ENCODE measurements at places on chromosomes 4 and X.

- no peak for DNase-seq
These were observed 6.0 kb downstream of the RPA4 start for GRCh38 chrX:96889726-96890125.

DNA sequence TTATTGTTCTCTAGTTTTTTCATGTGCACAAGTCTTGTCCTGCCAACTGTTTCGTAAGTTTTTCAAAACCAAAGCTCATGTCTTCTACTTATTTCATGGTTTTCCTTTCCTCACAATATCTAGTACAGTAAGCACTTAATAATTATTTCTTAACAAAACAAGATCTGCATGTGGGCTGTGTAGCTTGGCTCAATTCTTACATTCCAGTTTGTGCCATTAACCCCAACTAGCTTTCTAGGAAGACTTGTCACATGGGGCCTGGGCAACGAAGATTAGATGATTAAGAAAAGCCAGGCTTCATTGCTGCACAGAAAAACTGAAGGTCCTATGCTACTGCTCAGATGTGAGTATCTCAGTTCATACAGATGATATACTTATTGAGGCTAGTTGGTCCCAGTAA, 155.3 kb upstream of the TEX13A start:
- DNase-seq, result no peak

GRCh38 chr4:87961993-87962392, 13.5 kb upstream of the SPP1 start:
- DNase-seq, result no peak

DNA sequence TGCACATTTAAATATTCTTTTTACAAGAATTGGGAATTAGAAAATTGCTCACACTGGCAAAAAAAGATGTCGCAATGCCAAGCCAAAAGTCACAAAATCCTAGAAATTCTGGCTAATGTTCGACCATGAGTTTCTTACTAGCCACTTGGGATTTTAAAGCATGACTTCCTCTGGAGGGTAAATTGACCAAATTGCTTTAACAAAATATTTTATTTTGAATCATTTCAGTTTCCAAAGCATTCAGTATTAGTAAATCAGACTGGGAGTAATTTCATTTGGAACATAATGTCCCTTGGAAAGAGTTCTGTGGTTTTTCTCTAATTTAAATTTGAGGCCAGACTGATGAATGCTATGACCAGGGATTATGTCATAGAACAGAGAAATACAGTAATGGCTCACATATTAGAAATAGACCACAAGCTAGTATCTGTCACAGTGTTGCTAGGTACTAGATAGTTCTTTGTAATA, 7.6 kb upstream of the CXCL5 start:
- no peak for DNase-seq

DNA sequence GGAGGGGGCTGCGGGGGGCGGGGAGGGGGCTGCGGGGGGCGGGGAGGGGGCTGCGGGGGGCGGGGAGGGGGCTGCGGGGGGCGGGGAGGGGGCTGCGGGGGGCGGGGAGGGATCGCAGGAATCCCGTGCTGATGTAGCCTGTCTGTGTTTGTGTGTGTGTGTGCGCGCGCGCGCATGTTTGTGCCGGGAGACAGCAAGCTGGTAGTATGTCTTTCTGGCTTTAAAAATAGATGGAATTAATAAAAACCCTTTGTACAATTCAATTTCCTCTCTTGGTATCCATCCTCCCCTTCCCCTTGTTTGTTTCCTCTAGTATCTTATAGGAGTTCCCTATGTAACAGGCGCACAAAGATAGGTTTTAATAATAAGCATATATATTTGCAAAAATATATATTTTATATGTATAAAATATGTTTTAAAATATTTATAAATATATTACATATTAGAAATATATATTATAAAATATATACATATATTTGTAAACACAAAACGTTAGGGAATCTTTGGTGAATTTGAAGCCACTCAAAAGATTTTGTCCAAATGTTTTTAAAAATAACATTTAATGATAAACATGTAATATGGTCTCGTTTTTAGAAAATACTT, 782 bp downstream of the ARHGAP24 start:
- DNase-seq, result peak; percentile 80

DNA sequence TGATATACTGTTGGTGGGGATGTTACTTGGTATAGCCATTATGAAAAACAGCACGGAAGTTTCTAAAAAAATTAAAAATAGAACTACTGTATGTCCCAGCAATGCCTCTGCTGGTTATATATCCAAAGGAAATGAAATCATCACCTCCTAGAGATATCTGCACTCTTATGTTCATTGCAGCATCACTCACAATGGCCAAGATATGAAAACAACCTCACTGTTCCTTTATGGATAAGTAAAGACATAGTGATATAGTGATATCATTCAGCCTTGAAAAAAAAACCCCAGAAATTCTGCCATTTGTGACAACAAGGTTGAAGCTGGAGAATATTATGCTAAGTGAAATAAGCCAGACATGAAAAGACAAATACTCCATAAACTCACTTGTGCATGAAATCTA, 543.8 kb upstream of the SLIT2 start:
- no peak for DNase-seq

GRCh38 chr4:70658418-70658817, 7.9 kb downstream of the JCHAIN start:
- DNase-seq, result no peak

DNA sequence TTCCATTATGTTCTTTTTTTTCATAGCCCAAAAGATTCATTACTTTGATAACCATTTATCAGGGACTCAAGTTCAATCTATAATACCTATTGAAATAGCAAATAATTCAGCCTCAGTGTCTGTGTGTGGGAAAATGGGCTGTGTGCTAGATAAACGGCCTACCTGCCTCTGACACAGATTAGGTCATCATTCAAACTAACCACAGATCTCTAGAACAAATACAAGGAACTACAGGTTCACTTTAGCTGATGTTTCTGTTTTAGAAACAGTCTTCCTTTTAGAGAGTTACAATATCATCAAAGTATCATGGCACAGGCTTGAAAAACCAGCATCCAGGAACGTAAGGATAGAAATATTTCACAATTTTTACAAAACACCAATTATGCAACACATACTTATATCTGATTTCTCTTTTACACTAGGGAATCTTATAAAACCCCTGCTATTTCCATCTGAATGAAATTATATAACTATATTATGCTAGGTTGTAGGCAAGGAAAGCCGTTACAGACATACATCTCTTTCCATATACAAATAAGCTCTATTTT, 56.6 kb upstream of the MAB21L2 start:
- DNase-seq, result no peak

DNA sequence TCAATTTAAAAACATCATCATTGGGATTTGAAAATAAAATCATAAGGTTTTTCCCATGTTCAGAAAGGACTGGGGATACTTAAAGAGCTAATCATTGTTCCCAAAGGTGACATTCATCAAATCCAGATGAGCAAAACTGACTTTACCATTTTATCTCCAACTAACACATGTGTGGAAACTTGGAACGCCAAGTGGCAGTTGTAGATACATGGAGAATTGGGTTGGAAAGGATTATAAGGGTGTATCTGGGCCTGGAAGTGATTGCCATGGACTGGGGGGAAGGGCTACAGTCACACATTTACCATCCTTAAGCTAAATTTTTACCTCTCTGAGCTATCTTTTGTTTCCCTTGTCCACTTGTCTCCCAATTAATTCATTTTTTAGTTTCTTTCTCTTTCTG, 203.4 kb downstream of the SLC39A8 start:
- DNase-seq, result no peak

DNA sequence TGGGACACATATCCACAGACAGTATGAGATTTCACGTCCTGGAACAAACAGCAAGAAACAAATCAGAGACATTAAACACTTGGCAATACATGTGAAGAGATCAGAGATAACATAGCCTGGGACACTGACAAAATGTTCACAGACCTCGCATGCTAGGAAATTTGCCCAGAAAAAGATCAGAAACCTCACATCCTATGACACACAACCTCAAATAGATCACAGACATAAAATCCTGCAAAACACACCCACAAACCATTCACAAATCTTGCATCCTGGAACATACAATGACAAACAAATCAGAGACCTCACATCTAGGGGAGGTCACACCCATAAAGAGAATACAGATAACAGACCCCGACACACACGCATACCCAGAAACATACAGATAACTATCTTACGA, 18.0 kb downstream of the SUV39H1 start:
- DNase-seq, result peak; percentile 23

DNA sequence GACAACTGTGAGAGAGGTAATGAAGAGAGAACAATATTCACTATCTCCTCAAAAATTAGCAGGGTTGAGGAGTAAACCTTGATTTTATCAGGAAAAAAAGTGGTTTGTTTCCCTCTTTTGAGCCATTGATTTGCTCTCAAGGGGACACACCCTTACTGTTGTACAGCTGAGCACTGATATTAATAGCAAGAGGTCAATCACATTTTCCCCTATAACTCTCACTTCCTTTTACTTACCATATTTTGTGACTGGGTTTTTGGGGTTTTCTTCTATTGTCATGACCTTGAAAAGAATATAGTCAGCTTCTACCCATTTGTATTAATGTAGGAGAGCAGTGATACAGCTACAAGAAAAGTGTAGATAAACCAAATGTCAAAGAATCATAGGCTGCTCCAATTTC, 70.2 kb upstream of the LONRF3 start:
- DNase-seq, result no peak

DNA sequence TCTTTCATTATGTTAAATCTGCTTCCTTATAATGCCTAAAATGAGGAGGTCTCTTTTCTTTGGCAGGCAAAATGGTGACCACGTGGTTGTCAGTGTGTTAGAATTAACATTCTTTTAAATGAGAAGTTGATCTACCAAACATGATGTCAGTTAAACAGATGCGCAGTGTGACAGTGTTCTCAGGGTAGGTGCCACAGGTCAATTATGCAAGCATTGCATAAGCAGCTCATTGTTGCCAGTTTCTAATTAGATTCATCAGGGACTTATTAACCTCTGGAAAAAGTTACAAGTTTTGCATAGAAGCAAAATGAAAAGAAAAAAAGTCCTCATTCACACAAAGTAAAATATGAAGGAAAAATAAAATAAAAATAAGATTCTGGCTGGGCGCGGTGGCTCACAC, 324.1 kb upstream of the GALNT7 start:
- peak; percentile 14 for DNase-seq

- no peak for DNase-seq
These were observed 1.4 kb downstream of the POU4F2 start for GRCh38 chr4:146640021-146640464.

DNA sequence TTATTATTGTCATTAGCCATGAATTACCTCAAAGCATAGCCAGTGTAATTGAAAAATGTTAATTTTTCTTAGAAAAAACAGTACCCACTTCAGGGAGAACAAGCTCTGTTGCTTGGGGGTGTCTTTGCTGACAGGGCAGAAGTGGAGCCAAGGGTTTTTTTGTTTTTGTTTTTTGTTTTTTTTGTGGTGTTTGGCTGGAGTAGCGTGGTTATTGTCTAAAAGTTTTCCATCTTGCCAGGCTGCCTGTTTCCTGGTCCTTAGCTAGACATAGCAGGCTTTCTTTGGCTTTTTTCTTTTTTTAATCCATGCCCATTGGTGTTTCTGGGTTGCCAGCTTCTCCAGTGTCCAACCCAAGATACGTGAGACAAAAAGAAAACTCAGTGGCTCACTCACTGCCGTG, 61.5 kb downstream of the CASP3 start:
- no peak for DNase-seq

- DNase-seq, result no peak
These were observed 218.7 kb downstream of the BMPR1B start for GRCh38 chr4:94976371-94977011.

- DNase-seq, result peak; percentile 83
These were observed 39.5 kb downstream of the USP46 start for GRCh38 chr4:52619591-52619931.

DNA sequence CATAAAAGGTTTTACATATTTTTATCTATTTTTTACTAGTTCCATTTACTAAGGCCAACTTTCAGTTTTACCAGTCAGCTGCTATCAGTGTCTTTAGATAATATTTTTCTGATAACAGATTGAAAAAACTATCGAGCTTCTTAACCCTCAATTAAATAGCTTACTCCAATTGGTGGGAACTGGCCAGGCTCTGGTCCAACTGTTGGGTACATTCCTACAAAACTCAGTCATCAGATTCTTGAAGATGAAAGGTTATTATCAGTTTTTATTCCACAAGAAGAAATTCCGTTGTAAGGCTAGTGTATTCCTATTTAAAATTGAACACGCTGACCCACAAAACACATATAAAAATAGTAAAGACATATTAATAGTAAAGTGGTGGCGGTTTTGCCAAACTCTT, 346.2 kb downstream of the MAPK10 start:
- no peak for DNase-seq

DNA sequence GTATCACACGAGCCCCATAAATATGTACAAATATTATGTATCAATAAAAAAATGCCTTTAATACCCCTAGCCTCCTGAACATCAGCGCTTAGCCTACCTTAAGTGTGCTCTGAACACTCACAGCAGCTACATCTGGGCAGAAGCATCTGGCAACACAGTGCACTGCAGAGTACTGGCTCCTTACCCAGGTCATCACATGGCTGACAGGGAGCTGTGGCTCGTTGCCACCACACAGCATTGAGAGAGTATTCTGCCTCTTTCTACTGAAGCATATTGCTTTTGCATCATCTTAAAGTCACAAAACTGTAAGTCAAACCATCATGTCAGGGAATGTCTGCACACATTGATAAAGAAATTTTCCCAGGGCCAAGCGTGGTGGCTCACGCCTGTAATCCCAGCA, 55.2 kb downstream of the TRIML1 start:
- no peak for DNase-seq

- no peak for DNase-seq
These were observed 112.1 kb upstream of the NWD2 start for GRCh38 chr4:37132351-37132974.

DNA sequence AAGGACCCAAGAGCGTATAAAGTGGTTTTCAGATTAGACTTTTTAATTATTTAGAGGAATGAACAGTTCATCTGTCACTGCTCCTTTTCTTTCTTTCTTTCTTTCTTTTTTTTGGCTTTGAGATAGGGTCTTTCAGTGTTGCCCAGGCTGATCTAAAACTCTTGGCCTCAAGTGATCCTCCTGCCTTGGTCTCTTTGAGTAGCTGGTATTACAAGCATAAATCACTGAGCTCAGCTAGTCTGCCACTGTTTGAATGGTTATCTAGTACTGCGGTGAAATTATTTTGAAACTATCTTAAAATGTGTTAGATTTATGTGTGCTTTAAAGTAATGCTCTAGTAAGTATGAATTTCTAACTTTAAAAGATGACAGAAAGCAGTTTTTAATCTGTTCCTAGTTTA, 6.5 kb upstream of the FRYL start:
- DNase-seq, result no peak

DNA sequence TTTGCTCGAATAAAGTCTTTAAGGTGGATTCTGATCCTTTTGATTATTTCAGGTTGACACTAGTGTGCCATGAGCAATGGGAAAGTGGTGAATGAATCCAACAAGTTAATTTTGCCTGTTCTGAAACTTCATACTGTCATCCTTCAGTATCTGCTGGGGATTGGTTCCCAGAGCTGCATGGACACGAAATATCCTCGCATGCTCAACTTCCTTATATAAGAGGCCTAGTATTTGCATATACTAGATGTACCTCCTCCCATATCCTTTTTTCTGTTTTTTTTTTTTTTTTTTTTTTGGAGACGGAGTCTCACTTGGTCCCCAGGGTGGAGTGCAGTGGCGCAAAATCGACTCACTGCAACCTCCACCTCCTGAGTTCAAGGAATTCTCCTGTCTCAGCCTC, 23.0 kb upstream of the PDS5A start:
- no peak for DNase-seq

- DNase-seq, result no peak
These were observed 755.8 kb upstream of the LCORL start for GRCh38 chr4:18777190-18777930.

GRCh38 chrX:39767446-39767845, 330.3 kb downstream of the BCOR start:
- peak; percentile 43 for DNase-seq

- DNase-seq, result no peak
These were observed 57.8 kb downstream of the FRMPD3 start for GRCh38 chrX:107507093-107507743.

All from brain (organoid and tissue), 16 donors.